Panc1 (cell line): ENCODE measurements at places on chromosomes 4 and X. TPM values are rescaled to one million over a fixed set of nuclear protein-coding genes. Genes with fewer than 3 reads are reported as not detected.

The CD38 gene
- 0.15 TPM for total RNA-seq

The CCSER1 gene
- 0.05 TPM for total RNA-seq

The CXCL10 gene
- total RNA-seq = not detected

The MED12 gene
- total RNA-seq = 42.0 TPM

The TEX28 gene
- not detected for total RNA-seq
